Stimulated activated CD4-positive, alpha-beta T cell treated with anti-CD3 and anti-CD28 coated beads, TNF-alpha, amount 100 ng/mL, for 4 hours (primary cell): ENCODE measurements at places on chromosomes 7 and 10.

GRCh38 chr10:5973069-5973468 lies 4.3 kb downstream of the IL15RA start:
- no peak for DNase-seq

DNA sequence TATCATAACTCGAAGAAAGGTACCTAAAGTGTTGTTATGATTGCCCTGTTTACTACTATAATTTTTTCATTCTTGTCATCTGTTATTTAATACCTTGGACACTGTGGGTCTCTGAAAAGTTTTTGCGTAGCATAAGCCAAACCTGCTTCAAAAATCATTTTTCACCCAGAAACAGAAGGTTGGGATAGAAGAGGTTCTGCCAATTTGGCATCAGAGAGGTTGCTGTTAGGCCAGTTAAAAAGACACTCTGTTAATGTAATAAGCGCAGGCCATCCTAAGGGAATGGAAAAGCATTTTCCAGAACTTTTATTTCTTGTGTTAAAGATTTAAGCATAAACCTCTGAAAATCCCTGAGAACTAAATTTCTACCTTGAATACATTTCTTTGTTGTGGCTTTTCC lies 212.2 kb downstream of the BMPER start:
- DNase-seq = no peak

DNA sequence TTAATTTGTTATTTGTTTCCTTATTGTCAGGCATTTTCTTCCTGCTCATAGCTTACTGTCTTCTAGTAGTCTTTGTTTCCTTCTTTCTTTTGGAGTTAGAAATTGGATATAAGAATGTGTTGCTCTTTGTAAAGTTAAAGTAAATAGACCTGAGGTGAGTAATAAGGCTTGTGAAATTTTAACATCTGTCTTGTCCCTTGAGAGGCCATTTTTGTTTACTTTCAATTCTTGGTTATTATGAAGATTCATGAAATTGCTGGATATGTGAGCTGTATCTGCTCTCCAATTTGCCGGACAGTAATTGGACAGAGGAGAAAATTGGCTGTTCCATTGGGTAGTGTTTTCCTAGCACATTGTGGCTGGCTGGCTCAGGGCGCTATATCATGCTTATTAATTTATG lies 260.7 kb downstream of the EXOC4 start:
- DNase-seq = no peak

GRCh38 chr10:52220947-52221346 lies 93.1 kb upstream of the DKK1 start:
- no peak for DNase-seq

- no peak for DNase-seq
Measured at GRCh38 chr10:11560076-11560709, 51.3 kb downstream of the USP6NL start.

GRCh38 chr10:60737242-60737641 lies 41.0 kb upstream of the CDK1 start:
- no peak for DNase-seq

DNA sequence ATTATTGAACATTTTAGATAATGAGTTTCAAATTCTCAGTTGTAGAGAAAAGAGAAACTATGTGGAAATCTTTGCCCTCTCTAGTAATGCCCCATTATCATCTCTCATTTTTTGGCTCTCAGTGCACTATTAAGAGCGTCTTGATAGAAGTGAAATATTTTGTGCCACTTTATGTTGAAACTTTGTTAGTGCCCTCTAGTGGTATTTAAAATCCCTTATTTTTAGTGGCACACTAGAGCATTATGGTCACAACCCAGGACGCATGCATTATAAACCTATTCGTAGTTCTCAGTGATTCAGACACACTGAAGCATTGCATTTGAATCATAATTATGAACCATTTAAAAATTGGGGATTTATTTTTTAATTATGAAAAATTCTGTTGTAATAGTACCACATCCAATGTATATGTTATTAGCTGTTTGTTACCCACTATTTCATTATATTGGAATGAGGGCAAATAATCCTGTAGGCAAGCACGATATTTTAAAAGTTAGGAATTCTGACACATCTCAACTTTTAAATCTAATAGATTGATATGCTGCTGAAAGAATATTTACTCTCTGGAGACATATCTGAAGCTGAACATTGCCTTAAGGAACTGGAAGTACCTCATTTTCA lies 21.9 kb downstream of the PDCD4 start:
- DNase-seq = no peak

GRCh38 chr7:24734306-24734705 lies 23.0 kb downstream of the GSDME start:
- no peak for DNase-seq

- DNase-seq = no peak
Measured at GRCh38 chr7:88046839-88047573, 113.0 kb downstream of the ADAM22 start.

DNA sequence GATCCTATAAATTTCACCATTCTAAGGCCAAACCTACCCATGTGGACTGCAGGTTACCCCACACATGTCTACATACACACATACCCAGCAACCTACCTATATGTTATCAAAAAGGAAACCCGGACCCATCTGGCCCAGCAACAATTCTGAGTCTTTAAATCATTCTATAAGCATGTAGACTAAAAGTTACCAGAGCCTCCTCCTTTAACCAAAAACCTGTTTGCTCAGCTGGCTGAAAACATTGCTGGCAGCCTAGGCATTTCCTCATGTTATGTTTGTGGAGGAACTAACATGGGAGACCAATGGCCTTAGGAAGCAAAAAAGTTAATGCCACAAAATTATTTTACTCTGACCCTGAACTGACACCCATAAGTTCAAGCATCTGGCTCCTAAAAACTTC lies 5.3 kb upstream of the ADCK2 start:
- no peak for DNase-seq

GRCh38 chr10:89535171-89536012 lies at the start of gene SLC16A12:
TSS of gene SLC16A12 (minus strand) at chr10:89535594. CDS start at chr10:89462578, 73,016 bp downstream.
- DNase-seq = no peak

- DNase-seq = no peak
Measured at GRCh38 chr7:100966542-100967291, 2.6 kb upstream of the MUC12 start.
